ENCODE measurements at places on chromosomes 2 and 18.

DNA sequence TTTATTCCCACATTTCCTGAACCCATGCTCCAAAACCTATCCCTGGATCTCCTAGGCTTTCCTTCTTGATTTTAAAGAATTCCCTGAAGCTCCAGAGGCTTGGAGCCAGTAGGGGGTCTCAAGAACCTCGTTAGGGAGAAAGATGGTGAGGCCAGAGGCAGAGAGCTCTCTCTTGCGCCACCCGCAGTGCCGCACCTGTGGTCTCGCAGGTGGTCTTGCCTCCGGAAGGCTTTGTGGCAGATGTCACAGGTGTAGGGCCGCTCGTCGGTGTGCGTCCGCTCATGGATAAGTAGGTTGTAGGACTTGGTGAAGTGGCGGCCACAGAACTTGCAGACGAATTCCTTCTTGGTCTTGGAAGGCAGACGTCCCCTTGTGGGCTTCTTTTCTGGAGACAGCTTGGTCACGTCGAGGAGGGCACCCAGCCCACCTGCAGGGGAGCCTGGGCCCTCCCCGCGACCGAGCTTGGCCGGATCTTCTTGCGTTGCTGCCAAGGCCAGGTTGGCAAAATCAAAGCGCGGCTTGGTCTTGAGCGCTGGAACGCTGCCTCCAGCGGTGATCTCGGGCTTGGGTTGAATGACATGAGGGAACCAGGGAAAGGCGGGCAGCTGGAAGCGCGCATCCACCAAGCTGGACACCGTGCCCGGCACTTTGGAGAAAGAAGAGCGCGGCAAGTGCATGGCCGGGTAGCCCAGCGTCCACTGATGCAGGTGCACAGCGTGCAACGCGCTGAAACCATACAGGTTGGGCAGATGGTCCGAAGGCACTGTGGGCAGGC is 5.3 kb downstream of the OSR1 start:
- no peak for DNase-seq

GRCh38 chr2:239274391-239275043 is 126.3 kb downstream of the HDAC4 start:
- DNase-seq: no peak

DNA sequence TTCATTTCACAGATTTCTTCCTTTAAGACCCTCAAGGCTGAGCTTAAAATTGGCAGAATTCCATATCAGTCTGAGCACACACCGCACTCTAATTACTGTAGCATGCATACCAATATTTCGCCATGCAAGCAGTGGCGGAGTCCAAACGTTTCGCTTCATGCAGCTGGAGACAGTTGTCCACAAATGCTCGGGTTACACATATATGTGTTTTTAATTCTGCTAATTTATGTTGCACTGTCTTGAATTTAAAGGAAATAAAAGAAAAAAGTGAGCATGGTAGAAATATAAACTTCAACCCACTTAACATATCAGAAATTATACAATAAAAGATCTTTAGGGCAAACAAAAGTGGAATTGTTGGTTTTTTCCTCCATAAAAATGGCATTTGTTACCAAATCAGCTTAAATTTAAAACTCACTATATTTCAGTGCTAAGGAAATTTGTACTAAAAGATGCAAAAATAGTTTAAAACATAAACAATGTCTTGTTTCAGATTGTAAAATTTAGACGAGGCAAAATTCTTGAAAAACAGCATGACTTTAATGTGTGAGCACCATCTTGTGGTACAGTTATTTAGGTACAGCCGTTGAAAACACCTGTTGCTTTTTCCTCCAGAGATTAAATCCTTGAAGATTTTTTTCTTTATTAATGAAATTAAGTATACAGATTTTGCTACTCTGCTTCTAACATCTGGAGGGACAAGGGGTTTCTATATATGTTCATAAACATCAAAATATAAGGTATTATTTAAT is 24.1 kb upstream of the KANSL1L start:
- peak; percentile 44 for DNase-seq

GRCh38 chr2:225122007-225122406 is 79.7 kb upstream of the DOCK10 start:
- DNase-seq: no peak

GRCh38 chr2:33022989-33023727 is 76.4 kb downstream of the LTBP1 start:
- no peak for DNase-seq

GRCh38 chr2:112572005-112572404 is 12.4 kb upstream of the CHCHD5 start:
- DNase-seq: no peak

- DNase-seq: no peak
These were observed 270.6 kb downstream of the CELF4 start for GRCh38 chr18:37294951-37295350.
